ENCODE measurements at places on chromosomes 12 and 14.

- no peak overlapping the region for H3K27ac ChIP-seq
- H3K4me1 ChIP-seq = peaks cover 7% of the 10 kb centered on the region
- H3K4me3 ChIP-seq = no peak overlapping the region
- H3K36me3 ChIP-seq = no peaks in the 10 kb centered on the region
- no peaks in the 10 kb centered on the region for H3K27me3 ChIP-seq
These were observed 5.8 kb downstream of the VRK1 start for GRCh38 chr14:96802963-96803362.

DNA sequence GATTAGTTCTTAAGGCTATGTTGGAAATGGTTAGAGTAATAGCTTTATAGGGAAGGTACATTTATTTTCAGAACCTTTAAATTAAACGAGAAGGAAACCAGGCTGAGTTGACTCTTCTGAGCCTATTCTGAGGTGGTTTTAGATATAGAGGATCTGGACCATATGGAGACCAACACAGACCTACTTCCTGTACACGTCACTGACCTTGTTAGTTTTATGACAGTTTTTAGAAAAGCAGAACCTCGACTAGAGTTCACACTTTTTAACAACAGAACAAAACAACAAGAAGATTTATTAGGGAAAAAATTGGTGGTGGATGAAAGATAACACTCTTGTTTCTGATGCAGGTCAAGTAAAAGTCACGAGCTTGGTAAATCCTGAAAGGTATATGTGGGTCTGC is 107.1 kb downstream of the NPAS3 start:
- no peak overlapping the region for H3K27ac ChIP-seq
- H3K27me3 ChIP-seq = no peaks in the 10 kb centered on the region
- no peaks in the 10 kb centered on the region for H3K4me1 ChIP-seq
- H3K36me3 ChIP-seq = no peaks in the 10 kb centered on the region

GRCh38 chr14:105141486-105142281 is 26.9 kb downstream of the JAG2 start:
- no peaks in the 10 kb centered on the region for H3K4me1 ChIP-seq
- H3K27ac ChIP-seq = no peak overlapping the region
- H3K36me3 ChIP-seq = no peaks in the 10 kb centered on the region
- DNase-seq = peak; percentile 72

GRCh38 chr12:27177706-27178105 is 66.4 kb upstream of the STK38L start:
- peak overlapping the region; percentile 77 for H3K27ac ChIP-seq
- H3K4me3 ChIP-seq = no peak overlapping the region
- no peaks in the 10 kb centered on the region for H3K27me3 ChIP-seq
- peak; percentile 59 for DNase-seq
- no peaks in the 10 kb centered on the region for H3K36me3 ChIP-seq

- H3K27me3 ChIP-seq = no peaks in the 10 kb centered on the region
- H3K36me3 ChIP-seq = no peaks in the 10 kb centered on the region
- no peak for DNase-seq
- no peaks in the 10 kb centered on the region for H3K4me1 ChIP-seq
- no peak overlapping the region for H3K27ac ChIP-seq
These were observed 170.1 kb upstream of the GRIP1 start for GRCh38 chr12:66848967-66849366.

GRCh38 chr12:1740161-1740948 is 49.5 kb downstream of the ADIPOR2 start:
- no peak overlapping the region for H3K4me3 ChIP-seq
- H3K27ac ChIP-seq = no peak overlapping the region
- H3K36me3 ChIP-seq = no peaks in the 10 kb centered on the region
- H3K27me3 ChIP-seq = no peaks in the 10 kb centered on the region
- DNase-seq = no peak
- no peaks in the 10 kb centered on the region for H3K4me1 ChIP-seq

DNA sequence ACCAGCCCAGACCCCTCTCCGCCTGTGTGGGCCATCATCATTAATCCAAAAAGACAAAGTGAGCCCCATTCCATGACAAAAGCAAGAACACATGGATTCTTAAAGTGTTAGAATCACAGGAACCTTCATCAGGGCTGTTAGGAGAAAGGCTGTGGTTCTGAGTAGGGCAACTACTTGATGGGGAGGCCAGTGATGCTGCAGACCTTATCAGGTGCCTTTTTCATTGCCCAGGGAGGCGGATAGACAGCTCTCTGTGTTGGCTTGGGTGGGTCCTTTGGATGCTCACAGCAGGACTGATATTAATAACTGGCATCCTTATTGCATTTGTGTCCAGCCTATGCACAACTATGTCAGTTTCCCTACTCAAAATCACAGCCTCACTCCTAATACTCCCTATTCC is 2.3 kb downstream of the HEBP1 start:
- H3K27me3 ChIP-seq = no peaks in the 10 kb centered on the region
- H3K36me3 ChIP-seq = no peaks in the 10 kb centered on the region
- H3K4me1 ChIP-seq = peaks cover 41% of the 10 kb centered on the region
- no peak overlapping the region for H3K4me3 ChIP-seq
- no peak for DNase-seq
- H3K27ac ChIP-seq = no peak overlapping the region

DNA sequence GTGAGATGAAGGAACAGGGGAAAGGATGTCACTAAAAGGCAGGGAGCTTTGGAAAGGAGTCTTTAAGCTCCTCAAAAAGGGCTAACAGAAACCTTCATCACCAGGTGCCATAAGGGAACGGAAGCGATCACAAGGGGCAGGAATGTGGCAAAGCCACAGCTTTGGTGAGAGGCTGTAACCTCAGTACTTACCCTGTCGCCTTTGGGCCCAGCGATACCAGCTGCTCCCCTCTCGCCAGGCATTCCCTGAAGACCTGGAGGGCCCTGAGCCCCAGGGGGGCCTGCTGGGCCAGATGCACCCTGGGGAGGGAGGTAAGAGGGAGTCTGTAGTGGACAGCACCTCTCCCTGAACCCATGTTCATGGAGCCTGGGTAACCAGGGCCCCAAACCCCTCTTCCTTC is 18.9 kb downstream of the TMEM106C start:
- peak; percentile 72 for DNase-seq
- H3K4me3 ChIP-seq = no peak overlapping the region
- H3K36me3 ChIP-seq = no peaks in the 10 kb centered on the region
- no peaks in the 10 kb centered on the region for H3K4me1 ChIP-seq

DNA sequence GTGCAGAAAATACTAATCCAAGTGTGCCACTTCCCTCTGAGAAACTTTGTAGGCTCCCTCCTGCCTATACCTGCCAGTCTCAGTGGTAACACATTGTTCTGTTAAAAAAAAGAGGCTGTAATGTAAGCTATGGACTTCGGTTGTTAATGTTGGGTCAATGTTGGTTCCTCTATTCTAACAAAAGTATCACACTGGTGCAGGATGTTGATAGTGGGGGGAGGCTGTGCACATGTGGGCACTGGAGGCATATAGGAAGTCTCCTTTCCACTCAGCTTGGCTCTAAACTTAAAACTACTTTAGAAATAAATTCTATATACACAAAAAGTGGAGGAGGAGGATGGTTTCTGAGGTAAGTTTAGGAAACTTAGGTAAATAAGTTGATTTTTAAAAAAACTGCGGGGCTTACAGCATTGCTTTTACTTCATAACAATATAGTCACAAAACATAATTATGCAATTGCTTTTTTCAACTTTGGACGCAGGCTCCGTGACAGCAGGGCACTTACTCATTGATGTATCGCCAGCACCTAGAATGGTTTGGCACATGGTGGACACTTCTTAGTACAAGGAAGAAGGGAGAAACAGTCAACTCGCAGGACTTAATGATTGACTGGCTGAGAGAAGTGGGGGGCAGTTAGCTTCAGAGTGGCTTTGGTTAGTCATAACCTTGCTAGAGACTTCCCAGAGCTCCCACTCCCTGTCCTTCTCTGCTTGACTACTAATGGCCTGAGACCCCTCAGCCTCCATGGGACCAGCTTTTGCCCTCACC is 7.9 kb upstream of the NYNRIN start:
- H3K36me3 ChIP-seq = no peaks in the 10 kb centered on the region
- H3K4me1 ChIP-seq = peaks cover 11% of the 10 kb centered on the region
- no peak overlapping the region for H3K27ac ChIP-seq
- no peaks in the 10 kb centered on the region for H3K27me3 ChIP-seq
- no peak for DNase-seq

DNA sequence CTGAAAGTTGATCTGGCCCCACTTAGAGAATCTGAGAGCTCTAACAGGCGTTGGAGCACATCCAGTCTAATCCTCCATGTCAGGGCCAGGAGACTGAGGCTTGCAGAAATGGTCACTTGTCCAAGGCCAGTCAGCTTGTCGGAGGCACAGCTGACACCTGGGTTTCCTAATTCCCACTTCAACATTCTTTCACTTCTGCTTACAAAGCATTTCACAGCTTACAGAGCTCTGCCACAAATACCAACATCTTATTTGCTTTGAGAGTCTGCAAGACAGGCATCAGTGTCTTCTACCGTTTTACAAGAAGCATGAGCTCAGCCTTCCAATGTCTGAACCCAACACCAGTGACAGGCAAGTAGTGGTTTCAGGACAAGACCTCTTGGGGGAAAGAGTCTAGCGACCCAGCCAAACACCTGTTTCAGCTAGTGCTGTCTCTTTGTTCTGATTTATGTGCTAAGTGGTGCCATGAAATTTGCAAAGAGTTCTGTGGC is 31.8 kb downstream of the ISCA2 start:
- no peaks in the 10 kb centered on the region for H3K27me3 ChIP-seq
- H3K27ac ChIP-seq = peak overlapping the region; percentile 53
- peaks cover 16% of the 10 kb centered on the region for H3K4me1 ChIP-seq
- peaks cover 86% of the 10 kb centered on the region for H3K36me3 ChIP-seq

GRCh38 chr12:29612912-29613311 is 115.4 kb upstream of the OVCH1 start:
- H3K4me3 ChIP-seq = no peak overlapping the region
- H3K36me3 ChIP-seq = no peaks in the 10 kb centered on the region
- peak; percentile 69 for DNase-seq
- no peaks in the 10 kb centered on the region for H3K27me3 ChIP-seq

- H3K27me3 ChIP-seq = no peaks in the 10 kb centered on the region
- peaks cover 5% of the 10 kb centered on the region for H3K4me1 ChIP-seq
- no peak overlapping the region for H3K4me3 ChIP-seq
- peak; percentile 26 for DNase-seq
- no peak overlapping the region for H3K27ac ChIP-seq
These were observed 51.6 kb upstream of the SRP54 start for GRCh38 chr14:34931206-34931605.

- DNase-seq = no peak
- no peak overlapping the region for H3K27ac ChIP-seq
- H3K27me3 ChIP-seq = no peaks in the 10 kb centered on the region
- H3K36me3 ChIP-seq = no peaks in the 10 kb centered on the region
- no peaks in the 10 kb centered on the region for H3K4me1 ChIP-seq
- no peak overlapping the region for H3K4me3 ChIP-seq
These were observed 42.3 kb downstream of the EML5 start for GRCh38 chr14:88750413-88750812.

GRCh38 chr14:81772381-81772780 is 238.7 kb upstream of the SEL1L start:
- no peak for DNase-seq
- no peaks in the 10 kb centered on the region for H3K36me3 ChIP-seq
- H3K4me1 ChIP-seq = no peaks in the 10 kb centered on the region
- no peaks in the 10 kb centered on the region for H3K27me3 ChIP-seq
- no peak overlapping the region for H3K27ac ChIP-seq
- H3K4me3 ChIP-seq = no peak overlapping the region

GRCh38 chr12:131895640-131896079 is 1.2 kb downstream of the ULK1 start:
- DNase-seq = no peak
- peak overlapping the region; percentile 93 for H3K27ac ChIP-seq
- H3K27me3 ChIP-seq = no peaks in the 10 kb centered on the region
- peaks cover 7% of the 10 kb centered on the region for H3K36me3 ChIP-seq

GRCh38 chr14:101596742-101597141 is 35.4 kb downstream of the DIO3 start:
- DNase-seq = no peak
- no peak overlapping the region for H3K27ac ChIP-seq
- H3K4me3 ChIP-seq = no peak overlapping the region
- H3K27me3 ChIP-seq = no peaks in the 10 kb centered on the region

GRCh38 chr12:89153341-89153740 is 199.0 kb downstream of the DUSP6 start:
- no peaks in the 10 kb centered on the region for H3K27me3 ChIP-seq
- no peak overlapping the region for H3K4me3 ChIP-seq
- H3K4me1 ChIP-seq = peaks cover 20% of the 10 kb centered on the region
- no peak for DNase-seq
- H3K36me3 ChIP-seq = no peaks in the 10 kb centered on the region

DNA sequence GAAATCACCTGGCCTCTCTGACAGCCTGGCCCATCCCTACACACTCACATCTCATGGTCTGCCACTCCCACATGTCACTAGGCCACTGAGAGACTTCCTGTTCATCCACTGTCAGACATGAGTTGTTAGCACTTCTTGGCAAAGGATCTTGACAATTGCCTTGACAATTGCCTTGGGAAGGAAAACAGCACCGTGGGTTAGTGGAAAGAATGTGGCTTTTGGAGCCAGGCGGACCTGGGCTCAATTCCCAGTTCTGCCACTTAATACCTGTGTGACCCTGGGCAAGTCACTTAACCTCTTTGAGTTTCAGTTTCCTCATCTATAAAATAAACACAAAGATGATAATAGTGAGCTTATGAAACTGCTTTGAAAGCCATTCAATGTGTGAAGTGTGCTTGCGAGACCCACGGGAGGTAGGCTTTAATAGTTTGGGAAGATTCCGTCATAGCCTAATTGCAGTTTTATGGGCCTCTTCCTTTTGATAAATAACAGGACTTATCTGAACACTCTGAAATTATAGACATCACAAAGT is 250.4 kb downstream of the C12orf75 start:
- H3K4me3 ChIP-seq = no peak overlapping the region
- no peaks in the 10 kb centered on the region for H3K36me3 ChIP-seq
- H3K27ac ChIP-seq = no peak overlapping the region
- H3K27me3 ChIP-seq = no peaks in the 10 kb centered on the region

DNA sequence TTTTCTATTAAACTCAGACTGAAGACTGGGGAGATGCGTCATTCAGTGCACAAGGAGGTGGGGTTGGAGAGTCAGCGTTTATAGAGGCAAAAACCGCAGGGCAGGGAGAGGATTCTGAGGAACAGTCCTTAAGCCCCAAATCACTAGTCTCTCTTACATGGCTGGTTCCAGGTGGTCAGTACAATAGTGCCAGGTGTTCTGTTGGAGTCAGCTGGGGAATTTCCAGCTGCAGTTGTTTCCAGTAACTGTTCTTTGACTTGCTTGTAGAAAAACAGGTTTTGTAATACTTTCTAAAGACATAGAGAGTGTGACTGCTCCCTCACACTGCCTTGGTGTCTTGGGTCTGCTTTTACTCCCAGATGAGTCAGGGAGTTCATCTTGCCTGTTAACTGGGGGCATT is 192.2 kb downstream of the TMTC3 start:
- H3K4me1 ChIP-seq = peaks cover 21% of the 10 kb centered on the region
- H3K27me3 ChIP-seq = no peaks in the 10 kb centered on the region
- H3K36me3 ChIP-seq = no peaks in the 10 kb centered on the region
- H3K27ac ChIP-seq = peak overlapping the region; percentile 85
- DNase-seq = no peak
- H3K4me3 ChIP-seq = peak overlapping the region; percentile 43

Measured in osteoblast (primary cell).